NCI-H2081 treated with DMSO at 0.1 percent for 48 hours (cell line): ENCODE measurements at places on chromosomes 2 and 18.

DNA sequence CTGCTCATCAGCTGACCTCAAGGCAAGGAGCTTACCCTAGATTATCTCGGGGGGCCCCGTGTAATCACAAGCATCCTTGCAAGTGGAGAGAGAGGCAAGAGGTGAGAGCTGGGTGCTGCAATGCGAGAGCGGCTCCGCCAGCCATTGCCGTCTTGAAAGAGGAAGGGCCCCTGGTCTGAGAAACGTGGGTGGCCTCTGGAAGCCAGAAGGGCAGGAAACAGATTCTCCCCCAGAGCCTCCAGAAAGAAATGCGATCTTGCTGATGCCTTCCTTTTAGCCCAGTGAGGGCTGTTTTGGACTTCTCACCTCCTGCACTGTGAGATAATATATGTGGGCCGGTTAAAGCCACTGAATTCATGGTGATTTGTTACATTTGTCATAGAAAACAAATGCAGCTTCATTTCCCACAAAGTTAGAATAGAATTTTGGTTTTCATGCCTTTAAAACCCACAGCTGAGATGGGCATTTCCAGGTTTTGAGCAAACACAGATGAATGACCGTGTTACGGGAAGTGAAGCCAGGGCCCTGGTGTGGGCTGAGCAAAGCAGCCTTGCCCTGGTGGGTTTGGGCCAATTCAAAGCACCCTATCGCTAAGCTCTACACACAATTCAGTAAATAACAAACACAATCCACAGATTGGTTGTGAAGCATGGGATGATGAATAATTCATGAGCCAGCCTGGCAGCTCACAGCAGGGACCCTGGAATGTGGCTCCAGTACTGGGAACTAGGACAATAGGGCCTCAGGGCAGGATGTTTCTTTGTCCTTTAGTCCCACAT lies 319.9 kb upstream of the HS6ST1 start:
- DNase-seq: no peak

DNA sequence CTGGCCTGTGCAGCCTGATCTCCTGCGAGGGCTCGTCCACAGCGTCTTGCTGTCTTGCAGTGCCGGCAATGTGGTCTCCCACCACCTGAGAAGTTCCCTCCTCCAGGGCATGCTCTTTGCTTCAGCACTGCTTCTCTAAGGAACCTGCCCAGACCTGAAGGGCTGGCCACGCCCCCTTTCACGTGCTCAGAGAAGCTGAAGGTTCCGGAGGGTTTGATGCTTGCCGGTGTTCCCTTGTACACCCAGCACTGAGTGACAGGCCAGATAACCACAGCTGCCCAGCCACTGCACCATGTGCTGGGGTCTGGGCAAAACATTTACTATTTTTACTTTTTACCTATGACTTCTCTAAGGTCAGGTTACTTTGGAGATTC lies 1.7 kb upstream of the POLR2D start:
- DNase-seq: no peak

GRCh38 chr2:147636886-147637285 lies 207.9 kb upstream of the ACVR2A start:
- DNase-seq: no peak

- DNase-seq: no peak
Measured at GRCh38 chr2:235660484-235661082, 166.7 kb downstream of the AGAP1 start.

- no peak for DNase-seq
Measured at GRCh38 chr2:230666446-230666845, 46.2 kb upstream of the CAB39 start.

- no peak for DNase-seq
Measured at GRCh38 chr2:174580951-174581350, 16.7 kb downstream of the WIPF1 start.

DNA sequence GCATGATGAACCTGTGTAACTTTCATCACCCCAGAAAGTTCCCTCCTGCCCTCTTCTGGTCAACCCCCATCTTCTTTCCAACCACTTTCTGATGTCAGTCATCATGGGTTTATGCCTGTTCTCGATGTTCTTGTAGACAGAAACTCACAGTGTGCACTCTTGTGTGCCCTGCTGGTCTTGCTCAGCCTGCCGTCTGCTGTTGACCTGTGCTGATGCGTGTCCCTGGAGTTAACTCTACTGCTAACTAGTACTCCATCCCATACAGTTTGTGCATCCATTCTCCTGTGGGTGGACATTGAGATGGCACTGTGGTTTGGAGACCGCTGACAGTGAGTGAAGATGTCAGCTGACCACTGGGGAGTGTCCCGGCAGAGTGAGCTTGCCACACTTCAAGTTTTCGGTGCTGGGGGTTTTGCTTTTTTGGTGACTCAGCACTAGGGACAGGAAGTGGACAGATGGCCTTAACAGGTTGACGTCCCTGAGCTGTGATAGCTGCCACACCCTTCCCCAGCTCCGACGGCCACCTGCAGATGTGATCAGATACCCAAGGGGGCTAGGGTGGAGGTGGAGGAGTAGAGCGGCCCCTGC lies 14.8 kb downstream of the KLHL29 start:
- DNase-seq: no peak

- DNase-seq: no peak
Measured at GRCh38 chr2:33727361-33728032, 128.4 kb upstream of the FAM98A start.

DNA sequence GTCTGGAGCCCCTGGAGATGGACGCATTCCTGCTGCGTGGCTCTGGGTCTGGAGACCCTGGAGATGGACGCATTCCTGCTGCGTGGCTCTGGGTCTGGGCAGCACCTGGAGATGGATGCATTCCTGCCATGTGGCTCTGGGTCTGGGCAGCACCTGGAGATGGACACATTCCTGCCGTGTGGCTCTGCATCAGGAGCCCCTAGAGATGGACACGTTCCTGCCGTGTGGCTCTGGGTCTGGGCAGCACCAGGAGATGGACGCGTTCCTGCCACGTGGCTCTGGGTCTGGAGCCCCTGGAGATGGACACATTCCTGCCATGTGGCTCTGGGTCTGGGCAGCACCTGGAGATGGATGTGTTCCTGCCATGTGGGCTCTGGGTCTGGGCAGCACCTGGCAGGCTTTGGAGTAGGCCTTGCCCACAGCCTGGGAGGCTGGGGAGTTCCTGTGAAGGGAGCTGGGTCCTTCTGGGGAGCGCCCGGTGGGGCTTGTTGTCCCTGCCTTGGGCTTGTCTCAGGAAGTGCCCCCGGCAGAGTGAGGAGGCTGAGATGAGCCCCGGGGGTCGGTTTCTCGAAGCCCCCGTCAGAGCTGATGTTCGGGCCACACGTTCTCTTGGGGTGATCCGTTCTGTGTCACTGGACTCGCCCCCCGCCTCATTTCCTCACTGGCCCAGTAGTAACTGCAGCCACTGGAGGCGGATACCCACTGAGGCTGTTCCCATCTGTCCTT lies 41.0 kb downstream of the SH3BP4 start:
- DNase-seq: no peak

GRCh38 chr18:69727912-69728572 lies 219.6 kb downstream of the CD226 start:
- DNase-seq: no peak

DNA sequence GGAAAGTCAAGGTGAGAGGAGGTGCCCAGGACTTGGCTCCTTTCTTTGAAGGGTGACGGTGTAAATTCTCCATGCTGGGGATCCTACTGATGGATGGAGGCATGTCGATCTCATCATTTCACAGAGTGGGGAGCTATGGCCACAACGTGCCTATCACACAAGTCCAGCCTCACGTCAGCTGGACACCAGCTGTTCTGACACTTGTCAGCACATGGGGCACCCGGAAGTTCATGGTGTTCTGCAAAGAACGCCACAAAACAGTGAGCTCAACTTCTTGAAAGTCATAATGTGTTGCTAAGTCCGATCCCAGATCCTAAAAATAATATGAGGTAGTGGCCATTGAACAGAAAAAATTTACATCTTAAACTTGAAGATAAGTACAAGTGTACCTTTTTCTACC lies 12.3 kb downstream of the PAX8 start:
- no peak for DNase-seq

GRCh38 chr2:72685638-72686213 lies 140.1 kb downstream of the EXOC6B start:
- DNase-seq: no peak

DNA sequence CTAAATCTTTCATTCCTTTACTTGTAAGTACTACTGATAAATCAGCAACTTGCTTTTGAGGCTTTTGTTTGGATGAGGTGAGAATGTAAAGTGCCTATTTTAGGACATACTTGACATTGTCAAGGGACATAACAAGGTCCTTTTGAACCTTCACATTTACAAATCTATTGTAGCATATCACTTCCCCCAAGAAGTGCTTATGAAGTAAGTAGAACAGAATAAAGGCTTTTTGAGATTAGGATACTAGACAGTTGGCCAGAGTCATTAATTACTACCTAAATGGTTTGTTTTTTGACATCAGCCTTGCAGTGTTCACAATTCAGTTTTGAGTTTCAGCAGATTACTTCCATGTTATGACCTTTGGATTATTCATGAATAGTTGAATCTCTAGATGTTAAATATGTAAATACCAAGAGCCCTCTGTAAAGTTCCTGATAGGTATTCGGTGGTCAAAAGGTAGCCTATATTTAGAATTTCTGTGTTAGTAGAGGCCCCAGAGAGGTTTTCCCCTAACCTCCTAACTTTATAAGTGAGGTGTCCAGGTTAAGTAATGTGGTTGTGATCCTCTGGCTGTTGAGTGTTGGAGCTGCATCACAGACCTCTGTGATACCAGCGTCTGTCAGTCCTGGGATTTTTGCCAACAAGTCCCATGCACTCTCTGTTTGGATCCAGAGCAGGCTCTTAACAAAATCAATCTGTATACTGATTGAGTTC lies 67.2 kb downstream of the LCLAT1 start:
- no peak for DNase-seq

DNA sequence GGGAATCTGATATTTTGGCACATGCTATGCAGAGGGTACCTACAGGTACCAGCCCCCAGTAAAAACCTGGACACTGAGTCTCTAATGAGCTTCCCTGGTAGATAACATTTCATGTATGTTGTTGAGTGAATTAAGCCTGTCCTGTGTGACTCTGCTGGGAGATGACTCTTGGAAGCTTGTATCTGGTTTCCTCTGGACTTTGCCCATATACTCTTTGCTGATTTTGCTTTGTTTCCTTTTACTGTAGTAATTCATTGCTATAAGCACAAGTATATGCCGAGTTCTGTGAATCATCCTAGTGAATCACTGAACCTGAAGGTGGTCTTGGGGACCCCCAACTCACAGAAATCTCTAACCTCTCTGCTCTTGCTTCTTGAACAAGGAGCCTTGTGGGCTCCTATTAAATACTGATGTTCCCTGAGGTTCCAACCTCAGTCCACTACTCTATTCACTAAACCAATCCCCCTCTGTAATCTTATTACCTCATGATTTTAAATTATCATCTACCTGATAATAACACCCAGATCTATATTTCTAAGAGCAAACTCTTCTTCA lies 94.3 kb upstream of the WDSUB1 start:
- no peak for DNase-seq
